ENCODE measurements at places on chromosomes 2 and 18.

GRCh38 chr2:667332-667999, 9.7 kb downstream of the TMEM18 start:
- no peak for DNase-seq

GRCh38 chr2:98486374-98486981, 41.8 kb downstream of the INPP4A start:
- no peak for DNase-seq

DNA sequence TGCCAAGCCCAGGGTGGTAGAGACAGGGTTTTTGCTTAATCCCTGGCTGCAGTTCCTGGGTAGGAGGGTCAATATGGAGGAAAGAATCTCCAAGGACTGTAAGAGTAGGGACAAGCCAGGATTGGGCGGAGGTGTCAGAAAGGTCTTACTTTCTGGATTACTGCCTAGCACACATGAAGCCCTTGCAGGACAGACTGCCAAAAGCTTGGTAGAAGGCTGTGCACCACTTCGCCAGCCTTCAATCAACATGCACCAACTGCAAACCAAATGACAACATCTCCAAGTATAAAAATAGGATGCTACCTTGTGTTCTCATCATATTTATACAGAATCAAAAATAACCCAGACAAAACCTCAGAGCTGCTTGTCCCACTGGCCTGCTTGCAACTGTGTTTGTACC, 3.7 kb downstream of the ZNF142 start:
- no peak for DNase-seq

GRCh38 chr18:51196118-51196810, 1.2 kb downstream of the MEX3C start:
- DNase-seq, result peak; percentile 51

- no peak for DNase-seq
Measured at GRCh38 chr18:51399491-51400122, 202.1 kb upstream of the MEX3C start.

- no peak for DNase-seq
Measured at GRCh38 chr18:9711361-9712129, 3.4 kb downstream of the RAB31 start.

DNA sequence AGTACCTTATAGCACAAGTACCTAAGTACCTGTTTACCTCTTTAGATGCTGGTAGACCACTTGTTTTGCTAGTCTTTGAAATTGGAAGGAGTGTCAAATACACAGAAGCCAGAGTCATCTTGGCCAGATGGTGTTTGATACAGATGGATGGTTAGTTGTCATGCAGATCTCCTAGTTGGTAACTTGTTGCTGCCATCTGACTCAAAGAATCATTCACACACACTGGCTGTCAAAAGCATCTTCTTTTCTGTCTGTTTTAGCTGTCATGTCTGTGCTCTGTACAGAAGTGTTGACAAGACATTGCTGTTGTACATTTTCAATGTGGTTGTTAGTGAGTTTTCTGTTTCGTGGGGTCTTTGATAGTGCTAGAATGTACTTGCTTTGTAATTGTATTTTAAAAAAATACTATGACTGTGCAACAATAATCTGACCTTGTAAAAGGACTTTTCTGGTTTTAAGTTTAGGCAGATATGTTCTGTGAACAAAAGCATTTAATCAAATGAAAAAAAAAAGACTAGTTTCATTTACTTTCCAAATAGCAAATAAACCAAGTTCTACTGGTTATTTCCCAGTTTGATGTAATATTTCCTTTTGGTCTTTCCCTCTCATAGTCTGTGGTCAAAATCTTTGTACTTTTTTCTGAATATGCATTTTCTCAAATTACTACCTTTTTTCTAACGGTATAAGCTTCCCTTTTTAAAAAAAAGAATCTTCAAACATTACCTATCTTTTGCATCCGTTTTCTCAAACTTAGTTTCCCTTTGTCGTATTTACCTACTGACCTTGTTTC, 39.9 kb downstream of the TANK start:
- DNase-seq, result no peak

- peak; percentile 38 for DNase-seq
Measured at GRCh38 chr2:218397820-218398436, 1.7 kb upstream of the CTDSP1 start.

DNA sequence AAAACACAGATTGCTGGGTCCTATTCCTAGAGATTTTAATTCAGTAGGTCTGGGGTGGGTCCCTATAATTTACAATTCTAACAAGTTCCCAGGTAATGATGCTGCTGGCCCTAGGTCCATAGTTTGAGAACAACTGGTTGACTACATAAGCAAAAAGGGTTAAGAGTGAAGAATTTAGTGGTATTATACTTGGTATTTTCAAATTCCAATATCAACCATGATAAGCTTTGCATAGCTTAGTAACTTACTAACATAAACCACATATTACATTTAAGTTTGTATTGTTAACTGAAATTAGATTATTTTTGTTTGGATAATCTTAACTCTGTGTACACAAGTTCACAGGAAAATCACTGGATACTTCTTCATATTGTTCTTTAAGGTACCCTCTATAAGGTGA, 862.9 kb upstream of the ACVR2A start:
- no peak for DNase-seq

Measured in stimulated activated CD4-positive, alpha-beta T cell treated with anti-CD3 and anti-CD28 coated beads, Interleukin-12 subunit alpha, Interleukin-12 subunit beta, amount 100 ng/mL, for 48 hours (primary cell).